ENCODE measurements at places on chromosomes 6 and 20. TPM values are rescaled to one million over a fixed set of nuclear protein-coding genes. Genes with fewer than 3 reads are reported as not detected.

GRCh38 chr20:19710336-19711120 is 47.5 kb upstream of the RIN2 start:
- no peak for DNase-seq

DNA sequence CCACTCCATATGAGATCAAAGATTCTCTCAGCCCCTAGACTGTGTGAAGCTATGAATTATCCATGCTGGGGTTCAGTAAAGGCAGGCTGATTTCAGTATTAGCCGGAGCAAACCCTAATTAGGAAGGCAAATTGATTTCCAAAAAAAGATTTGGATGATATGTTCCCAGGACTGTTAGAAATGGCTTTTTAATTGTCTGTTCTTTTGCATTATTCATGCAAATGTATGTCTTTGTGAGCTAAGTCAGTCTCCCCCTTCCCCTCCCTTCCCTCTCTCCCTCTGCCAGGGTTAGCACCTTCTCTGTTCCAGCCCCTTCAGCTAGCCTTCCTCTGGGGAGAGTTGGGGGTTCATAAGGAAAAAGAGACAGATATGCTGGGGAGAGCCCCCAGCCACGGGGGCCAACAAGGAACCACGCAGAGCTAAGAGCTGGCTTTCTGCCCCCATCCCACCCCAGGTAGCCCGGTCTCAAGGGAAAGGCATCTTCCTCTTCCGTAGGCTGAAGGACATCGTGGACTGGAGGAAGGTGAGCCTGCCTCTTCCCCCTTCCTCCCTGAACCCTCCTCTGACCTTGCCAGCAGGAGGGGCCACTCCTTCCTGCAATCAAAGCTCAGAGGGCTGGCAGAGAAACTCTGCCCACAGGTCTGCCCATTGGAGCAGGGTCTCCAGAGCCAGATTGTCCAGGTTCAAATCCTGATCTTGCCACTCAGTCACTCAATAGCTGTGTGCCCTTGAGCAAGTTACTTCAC is 32.3 kb downstream of the PDRG1 start:
- no peak for DNase-seq

DNA sequence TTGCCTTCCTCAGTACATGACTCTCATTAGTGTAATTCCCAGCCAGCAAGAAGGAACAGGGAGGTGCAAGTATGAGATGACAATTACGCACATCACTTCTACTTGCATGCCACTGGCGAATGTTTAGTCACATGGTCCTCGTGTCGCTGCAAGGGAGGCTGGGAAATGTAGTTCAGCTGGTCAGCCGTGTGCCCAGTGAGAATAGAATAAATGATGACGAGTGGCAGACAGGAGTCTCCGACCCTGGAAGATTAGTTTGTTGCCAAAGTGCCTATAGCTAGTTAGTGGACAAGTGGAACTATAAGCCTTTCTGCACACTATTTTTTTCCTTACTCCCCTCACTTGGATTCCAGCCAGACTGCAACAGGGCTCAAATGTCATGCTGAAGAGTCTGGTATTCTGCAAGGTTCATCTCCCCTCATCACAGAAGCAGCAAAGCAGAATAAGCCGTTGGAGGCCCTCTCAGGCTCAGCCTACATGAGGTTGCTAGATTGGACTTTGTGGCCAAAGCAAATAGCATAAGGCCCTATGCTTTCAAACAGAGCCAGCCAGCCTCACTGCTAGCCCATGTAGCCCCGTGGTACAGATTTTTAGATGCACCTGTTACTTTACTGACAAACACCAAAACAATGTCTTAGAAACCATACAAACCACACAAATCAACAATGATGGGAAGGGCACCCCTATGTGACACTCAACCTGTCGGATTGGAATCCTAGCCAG is 9.7 kb downstream of the LINC00237 start:
- no peak for DNase-seq

DNA sequence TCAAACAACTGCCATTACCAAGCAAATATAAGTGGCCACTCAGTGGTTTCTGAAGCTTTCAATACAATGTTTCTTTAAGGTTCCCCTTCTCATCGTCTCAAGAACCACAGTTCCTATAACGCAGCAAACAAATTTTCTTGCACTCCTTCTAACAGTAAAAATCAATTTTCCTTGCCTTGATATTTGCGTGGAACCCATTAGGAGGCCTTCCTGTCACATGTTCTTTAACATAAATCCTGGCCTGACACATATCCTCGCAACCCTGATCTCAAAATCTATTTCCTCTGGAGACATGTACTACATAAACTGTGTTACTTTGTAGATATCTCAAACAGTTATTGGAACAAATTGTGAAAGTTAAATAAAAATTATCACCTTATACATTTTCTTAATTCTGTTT is 65.9 kb upstream of the MANEA start:
- DNase-seq: no peak

- DNase-seq: no peak
These were observed 434.5 kb downstream of the HDGFL1 start for GRCh38 chr6:23003671-23004467.

DNA sequence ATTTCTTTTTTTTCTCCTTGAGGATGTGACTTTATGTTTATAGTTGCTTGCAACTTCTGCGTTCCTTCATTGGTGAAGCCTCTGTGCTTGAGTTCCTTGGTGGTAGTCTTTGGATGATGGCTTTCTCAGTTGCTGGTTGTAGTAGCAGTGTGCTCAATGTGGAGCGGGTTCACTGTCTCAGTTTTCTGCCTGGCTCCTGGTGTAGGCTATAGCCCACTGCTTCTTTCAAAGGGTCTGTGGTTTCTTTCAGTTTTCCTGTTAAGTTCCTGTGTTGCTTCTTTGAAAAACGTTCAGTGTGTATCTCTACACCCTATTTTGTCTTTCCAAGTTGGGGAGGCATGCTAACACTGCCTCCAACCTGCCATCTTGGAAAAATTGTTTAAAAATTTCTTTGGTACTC is 33.9 kb upstream of the ZBTB24 start:
- DNase-seq: no peak

GRCh38 chr6:166516251-166516884 is 70.1 kb downstream of the RAMACL start:
- no peak for DNase-seq

DNA sequence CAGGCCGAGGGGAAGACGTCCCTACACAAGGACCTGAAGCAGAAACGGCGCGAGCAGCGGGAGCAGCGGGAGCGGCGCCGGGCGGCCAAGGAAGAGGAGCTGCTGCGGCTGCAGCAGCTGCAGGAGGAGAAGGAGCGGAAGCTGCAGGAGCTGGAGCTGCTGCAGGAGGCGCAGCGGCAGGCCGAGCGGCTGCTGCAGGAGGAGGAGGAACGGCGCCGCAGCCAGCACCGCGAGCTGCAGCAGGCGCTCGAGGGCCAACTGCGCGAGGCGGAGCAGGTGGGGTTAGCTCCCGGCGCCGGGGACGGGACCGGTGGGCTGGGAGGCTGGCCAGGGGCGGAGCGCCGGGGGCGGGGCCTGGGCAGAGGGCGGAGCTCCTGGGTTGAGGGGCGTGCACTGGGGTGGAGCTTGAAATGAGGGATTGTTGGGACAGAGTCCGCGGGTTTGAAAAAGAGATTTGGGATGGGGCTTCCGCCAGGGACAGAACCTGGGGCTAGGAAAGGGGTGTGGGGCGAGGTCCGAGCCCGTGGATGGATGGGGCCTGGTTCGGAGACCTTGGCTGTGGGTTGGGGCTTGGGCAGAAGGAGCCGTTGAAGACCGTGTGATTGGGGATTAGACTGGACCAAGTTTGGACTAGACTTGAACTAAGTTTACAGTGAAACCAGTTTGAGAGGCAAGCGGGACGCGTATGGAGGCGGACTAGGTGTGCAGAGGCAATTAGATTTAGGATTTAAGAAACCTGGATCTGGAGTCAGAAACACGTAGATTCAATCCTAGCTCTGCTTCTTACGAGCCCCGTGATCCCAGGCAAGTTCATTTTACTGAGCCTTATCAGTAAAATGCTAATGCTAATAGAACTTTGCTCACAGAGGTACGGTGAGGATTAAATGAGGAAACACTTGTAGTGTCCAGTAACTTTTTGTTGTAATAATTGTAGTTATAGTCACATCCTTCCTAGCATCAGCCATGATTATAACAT is 20.9 kb downstream of the DEF6 start:
- no peak for DNase-seq

DNA sequence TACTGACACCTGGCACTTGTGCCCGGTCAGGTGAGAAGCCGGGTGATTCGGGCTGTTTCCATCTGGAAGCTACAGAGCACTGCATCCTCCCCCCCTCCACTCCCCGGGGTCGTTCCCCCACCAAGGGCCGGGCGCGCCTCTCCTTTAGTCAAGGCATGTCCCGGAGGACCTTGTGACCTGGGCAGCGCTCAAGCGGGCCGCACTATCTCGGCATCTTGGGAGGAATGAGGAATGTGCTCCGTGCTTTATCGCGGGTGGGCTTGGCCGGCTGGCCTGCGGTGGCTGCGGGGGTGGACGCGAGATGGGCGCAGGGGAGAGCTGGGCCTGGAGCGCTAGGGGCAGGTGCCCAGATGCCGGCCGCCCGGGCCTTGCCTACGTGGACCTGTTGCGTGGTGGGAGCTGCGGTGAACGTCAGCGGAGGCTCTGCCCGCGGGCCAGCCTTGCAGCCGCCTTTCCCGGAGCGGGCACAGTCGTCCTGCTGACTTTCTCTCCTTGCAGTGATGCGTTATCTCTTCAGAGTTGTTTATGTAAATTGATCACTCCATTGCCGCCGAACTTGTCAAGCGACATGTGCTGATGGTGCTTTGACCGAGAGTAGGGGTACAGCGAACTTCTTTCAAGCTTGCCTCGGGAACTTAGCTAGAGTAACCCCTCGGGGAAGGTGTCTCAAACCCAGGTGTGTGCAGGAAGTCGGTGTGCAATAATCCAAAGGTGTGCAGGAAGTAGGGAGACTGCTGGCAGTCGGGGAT is 1.1 kb downstream of the LRRC1 start:
- DNase-seq: peak; percentile 58

HLA-DMA gene
- total RNA-seq: 1.5 TPM

JAG1 gene
- 236 TPM for total RNA-seq
